ENCODE measurements at places on chromosomes 4 and X.

DNA sequence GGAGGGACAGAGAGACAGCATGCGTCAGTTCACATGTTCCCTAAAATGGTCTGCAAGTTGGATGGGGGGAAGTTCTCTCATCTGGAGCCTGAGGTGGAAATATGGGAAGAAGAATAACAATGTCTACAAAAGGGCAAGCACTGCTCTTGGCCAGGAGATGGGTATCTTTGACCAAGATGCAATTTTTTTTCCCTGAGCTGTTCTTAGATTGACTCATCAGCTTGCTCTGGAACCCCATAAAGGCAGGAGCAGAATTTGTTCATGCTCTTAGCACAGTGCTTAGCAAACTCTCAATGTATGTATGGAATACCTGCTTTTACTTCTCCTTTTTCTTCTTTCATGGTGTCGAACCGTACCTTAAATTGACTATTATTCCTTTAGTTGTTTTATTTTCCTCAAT lies 90.5 kb upstream of the ZNF827 start:
- peak; percentile 36 for DNase-seq

- no peak for DNase-seq
These were observed 31.1 kb downstream of the TACC3 start for GRCh38 chr4:1752284-1753041.

DNA sequence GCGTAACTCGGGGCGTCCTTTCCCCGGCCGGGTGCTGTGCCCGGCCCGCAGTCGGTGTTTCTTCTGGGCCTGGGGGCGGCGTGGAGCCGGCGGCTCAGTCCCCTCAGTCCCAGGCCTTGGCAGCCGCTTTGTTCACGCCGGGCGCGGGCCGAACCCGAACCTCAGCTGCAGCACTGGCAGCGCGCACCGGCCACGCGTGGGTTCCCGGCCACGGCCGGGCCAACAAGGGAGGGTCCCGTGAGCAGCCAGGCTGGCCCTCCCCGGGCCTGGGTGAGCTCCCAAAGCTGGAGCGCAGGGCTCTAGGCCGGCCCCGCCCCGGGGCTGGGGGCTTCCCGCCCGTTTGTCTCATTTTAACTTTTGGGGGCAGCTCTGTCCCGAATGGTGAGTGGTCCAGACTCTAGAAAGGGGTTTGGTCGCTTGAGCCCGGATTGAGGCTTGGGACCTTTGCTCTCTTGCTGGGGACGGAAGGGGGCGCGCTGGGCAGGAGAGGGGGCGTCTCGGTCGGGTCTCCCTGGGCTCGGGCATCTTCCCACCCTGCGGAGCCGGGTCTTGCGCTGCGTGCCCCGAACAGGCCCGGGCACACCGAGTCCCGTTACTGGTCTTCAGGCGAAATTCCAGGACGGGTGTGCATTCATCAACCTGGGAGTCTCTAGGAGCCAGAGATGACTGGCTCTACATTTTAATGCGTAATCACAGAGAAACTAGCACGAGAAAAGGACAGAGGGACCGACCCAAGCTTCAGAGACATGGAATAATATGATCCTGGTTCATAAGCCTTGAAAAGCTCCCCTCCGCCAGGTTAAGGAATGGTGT lies 177.1 kb downstream of the CBR4 start:
- no peak for DNase-seq

DNA sequence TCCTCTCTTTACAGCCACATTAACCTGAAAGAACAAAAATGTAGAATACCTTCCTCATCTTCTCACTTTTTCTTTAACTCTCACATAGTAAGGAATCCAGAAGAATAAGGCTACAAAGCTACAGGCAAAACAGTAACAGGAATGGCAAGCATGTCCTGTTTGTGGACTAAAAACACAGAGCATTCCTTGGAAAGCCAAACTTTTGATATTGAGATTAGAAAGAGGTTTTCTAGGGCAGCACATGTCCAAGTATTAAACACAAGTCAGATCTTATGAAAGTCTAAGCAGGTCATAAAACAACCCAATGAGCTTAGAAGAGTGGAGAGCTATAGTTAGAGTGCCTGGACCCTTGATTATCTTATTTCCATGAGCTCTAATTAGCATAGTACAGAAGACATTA lies 58.2 kb upstream of the FAM9C start:
- DNase-seq = peak; percentile 39

DNA sequence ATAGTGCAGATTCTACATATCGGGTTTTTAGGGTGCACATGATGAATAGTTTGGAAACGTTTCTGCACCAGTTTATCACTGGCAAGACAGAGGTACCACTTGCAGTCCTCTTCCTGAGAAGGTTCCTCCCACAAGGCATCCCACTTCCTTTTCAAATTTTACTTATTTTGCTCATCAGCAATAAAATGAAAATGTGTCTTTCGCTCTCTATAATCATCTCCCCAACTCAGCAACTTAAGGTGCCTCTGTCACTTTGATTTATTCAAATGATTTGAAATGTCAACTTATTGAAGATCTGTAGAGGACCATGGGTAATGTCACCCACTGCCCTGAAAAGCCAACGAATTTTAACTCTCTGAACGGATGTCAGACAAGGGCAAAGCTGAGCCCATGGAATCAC lies 53.2 kb downstream of the VGLL1 start:
- DNase-seq = no peak

GRCh38 chrX:130758072-130758471 lies 144.9 kb downstream of the ENOX2 start:
- no peak for DNase-seq

- DNase-seq = peak; percentile 31
These were observed 220.4 kb downstream of the SPRY1 start for GRCh38 chr4:123616951-123617461.

GRCh38 chr4:5706486-5707290 lies 1.7 kb downstream of the EVC2 start:
- DNase-seq = no peak

DNA sequence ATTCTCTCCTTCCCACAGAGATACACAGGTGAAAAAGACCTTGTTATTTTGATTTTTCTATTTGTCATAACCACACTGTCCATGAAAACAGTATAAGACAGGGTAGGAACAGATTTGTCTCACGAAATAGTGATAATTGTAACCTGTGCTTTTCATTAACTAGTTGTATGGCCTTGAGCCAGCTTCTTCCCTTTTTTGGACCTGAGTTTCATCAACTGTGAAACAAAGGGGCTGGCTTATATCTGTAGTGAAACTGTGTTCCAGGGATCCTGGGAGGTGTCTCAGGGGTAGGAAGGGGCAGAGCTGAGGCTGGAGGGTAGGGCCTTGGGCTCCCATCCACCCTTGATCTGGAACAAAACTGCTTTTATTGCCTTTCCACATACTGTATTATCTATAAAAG lies 50.9 kb downstream of the MED28 start:
- DNase-seq = no peak

Data from fibroblast of skin of scalp (primary cell).